AG09309 (cell line): ENCODE measurements at places on chromosomes 11 and 22.

GRCh38 chr11:39345834-39346442 is 2113.5 kb downstream of the LRRC4C start:
- DNase-seq: no peak

DNA sequence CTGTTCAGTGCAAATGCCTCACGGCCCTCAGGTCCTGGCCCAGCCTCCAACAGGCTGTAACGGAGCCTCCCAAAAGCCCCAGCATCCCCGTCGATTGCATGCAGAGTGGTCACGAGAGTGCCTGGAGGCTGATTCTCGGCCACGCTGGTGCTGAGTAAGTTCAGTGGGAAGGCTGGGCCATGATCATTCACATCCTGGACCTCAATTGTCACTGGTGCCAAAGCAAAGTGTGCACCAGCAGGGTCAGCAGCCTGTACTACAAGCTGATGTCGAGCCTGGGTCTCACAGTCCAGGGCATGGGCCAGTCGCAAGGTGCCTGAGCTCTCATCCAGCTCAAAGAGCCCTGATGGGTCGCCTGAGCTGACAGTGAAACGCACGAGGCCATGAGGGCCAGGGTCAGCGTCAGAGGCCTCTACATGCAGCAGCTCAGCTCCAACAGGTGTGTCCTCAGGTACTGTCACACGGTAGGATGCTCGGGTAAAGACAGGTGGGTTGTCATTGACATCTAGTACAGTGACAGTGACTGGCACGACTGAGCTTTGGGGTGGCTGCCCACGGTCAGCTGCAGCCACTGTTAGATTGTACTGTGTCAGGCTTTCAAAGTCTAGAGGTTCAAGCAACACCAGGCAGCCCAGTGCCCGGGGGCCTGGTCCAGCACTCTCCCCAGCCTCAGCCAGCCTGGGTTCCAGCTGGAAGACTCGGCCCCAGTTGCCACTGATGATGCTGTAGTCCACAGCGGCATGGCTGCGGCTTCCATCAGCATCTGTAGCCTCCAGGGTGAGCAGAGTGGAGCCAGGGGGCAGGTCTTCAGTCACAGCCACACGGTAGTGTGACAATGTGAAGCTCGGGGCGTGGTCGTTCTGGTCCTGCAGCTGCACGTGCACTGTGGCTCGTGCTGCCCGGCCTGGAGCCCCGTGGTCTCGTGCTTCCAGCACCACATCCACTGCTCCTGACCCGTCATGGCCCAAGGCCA is 4.5 kb upstream of the TPP1 start:
- no peak for DNase-seq

DNA sequence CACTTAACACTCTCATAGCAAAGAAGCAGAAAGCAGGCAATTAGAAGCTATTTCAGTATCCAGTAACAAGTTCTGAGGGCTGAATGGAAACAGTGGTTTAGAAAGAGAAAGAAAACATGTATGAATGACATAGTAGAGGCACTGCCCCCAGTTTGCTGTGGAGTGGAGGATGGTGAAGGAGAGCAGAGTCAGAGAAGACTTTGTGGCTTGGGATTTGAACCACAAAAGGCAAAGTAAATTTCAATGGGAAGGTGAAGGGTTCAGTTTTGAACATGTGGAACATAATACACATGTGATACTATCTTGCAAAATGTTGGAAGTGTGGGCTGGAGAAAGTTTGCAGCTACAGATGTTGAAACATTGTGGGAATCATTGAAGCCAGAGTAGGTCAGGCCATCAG is 81.4 kb downstream of the SNX19 start:
- DNase-seq: no peak

GRCh38 chr22:46739094-46739870 is 1.2 kb upstream of the CERK start:
- no peak for DNase-seq

- DNase-seq: peak; percentile 16
Observed at GRCh38 chr11:102564110-102564509, 33.6 kb upstream of the MMP7 start.

GRCh38 chr11:123956752-123957151 is 13.1 kb upstream of the OR6T1 start:
- no peak for DNase-seq

DNA sequence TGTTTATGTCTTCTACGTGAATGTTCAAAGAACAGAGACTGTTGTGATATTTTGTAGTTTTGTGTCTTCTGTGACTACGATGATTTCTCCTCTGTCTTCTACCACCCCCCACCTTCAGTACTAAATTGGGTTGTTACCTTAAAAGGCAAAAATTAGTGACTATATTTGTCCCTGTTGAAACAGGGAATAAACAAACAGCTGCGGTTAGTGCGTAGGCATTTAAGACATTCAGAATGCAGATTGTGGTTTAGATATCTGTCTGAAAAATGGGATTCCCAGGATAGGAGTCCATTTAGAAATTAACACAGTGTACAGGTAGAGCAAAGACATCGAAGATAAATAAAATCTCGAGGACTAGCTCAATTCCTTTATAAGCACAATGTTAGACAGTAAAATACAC is 15.6 kb upstream of the ARHGAP42 start:
- no peak for DNase-seq

GRCh38 chr22:21866833-21867527 is 465 bp downstream of the MAPK1 start:
- DNase-seq: no peak

GRCh38 chr11:120039039-120039438 is 98.9 kb downstream of the TRIM29 start:
- no peak for DNase-seq

DNA sequence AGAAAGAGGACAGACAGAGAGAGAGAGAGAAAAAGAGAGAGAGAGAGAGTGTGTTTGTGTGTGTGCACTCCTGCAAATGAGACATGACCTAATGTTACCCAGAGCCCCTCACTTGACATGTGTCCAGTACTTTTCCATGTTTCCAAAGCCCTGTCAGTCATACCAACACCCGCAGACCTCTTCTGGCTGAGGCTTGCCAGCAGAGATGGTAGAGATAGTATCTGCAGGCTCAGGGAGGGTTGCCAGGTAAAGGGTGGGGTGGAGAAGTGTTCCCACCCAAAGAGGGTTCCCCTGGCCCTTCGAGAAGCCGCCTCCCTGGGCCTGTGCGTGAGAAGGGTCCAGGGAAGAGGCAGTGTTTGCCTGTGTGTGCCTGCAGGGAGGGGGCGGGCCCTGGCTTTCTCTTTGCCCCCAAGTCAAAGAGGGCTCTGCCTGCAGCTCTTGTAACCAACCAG is 40.7 kb downstream of the POU2F3 start:
- DNase-seq: no peak

- DNase-seq: no peak
Observed at GRCh38 chr11:9525116-9525515, 48.4 kb upstream of the WEE1 start.

- DNase-seq: no peak
Observed at GRCh38 chr11:8814923-8815240, 96.1 kb upstream of the AKIP1 start.

DNA sequence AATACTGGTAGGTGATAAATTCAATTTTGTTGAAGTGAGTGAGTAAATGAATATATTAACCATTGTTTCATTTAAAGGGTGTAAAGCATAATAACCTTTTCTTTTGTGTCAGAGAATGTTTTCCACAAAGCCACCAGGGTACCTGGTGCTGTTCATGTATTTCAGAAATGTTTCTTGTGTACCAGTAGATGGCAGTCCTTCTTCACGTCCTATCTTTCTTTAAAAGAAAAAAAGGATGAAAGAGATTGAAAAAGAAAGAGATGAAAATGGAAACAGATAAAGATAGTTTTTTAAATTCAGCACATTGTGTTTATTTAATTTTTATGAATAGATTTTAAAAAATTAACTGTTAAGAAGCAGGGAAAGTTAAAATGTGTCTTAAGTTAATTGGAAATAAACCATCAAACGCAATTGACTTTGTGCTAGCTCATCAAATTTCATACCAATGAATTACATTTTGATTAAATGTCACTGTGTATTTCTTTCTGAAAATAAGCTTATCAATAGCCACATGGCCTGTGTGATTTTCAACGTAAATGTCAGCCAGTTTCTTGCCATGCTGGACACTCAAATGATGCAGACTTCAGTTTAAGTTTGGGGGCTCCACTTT is 65.5 kb upstream of the CHORDC1 start:
- no peak for DNase-seq

DNA sequence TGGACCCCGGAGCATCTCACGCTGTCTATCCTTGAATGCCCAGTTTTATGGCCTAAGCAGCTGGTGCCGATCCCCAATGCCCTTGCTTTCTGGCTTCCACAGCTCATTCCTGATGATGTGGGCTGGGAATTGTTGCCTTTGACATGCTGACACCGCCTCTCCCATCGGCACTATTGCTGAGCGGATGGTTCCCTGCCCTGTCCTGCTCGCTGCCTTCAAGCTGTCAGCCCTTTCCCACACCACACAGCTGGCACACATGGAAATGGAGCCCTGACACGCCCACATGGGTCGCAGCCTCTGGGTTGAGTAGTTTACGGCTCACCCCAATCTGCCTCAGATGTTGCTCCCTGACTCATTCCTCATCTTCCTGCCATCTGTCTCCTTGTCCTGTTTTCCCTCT is 110.2 kb upstream of the SESN3 start:
- DNase-seq: no peak

GRCh38 chr11:127334466-127334865 is 333.9 kb upstream of the KIRREL3 start:
- DNase-seq: no peak

- DNase-seq: no peak
Observed at GRCh38 chr11:16356057-16356760, at the start of gene SOX6. TSS of gene SOX6 (minus strand) at chr11:16356546. CDS start at chr11:16341248, 15,298 bp downstream.

- DNase-seq: no peak
Observed at GRCh38 chr22:24731761-24732160, 42.8 kb downstream of the PIWIL3 start.

DNA sequence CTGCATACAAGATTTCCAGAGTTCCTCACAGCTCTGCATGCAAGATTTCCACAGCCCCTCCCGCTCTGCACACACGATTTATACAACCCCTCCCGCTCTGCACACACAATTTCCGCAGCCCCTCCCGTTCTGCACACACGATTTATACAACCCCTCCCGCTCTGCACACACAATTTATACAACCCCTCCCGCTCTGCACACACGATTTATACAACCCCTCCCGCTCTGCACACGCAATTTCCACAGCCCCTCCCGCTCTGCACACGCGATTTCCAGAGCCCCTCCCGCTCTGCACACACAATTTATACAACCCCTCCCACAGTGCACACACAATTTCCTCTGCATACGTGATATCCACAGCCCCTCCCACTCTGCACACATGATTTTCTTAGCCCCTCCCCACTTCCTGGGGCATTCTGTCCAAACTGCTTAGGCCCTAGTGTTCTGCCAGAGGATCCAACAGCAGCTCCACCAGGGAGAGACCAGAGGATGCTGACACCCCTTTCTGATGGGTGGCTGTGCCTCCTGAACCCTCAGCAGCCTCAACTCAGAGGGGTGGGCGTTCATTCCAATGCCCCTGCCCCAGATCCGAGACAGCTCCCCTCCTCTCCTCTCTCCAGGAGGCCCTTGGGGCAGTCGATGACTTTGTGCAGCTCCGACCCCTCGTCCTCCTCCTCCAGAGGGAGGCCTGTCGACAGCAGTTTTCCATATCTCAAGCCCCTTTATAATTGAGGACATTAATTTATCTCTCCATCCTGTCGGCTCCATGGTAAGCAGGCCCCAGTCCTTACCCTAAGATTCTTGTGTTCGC is 671.7 kb downstream of the BRD1 start:
- no peak for DNase-seq

DNA sequence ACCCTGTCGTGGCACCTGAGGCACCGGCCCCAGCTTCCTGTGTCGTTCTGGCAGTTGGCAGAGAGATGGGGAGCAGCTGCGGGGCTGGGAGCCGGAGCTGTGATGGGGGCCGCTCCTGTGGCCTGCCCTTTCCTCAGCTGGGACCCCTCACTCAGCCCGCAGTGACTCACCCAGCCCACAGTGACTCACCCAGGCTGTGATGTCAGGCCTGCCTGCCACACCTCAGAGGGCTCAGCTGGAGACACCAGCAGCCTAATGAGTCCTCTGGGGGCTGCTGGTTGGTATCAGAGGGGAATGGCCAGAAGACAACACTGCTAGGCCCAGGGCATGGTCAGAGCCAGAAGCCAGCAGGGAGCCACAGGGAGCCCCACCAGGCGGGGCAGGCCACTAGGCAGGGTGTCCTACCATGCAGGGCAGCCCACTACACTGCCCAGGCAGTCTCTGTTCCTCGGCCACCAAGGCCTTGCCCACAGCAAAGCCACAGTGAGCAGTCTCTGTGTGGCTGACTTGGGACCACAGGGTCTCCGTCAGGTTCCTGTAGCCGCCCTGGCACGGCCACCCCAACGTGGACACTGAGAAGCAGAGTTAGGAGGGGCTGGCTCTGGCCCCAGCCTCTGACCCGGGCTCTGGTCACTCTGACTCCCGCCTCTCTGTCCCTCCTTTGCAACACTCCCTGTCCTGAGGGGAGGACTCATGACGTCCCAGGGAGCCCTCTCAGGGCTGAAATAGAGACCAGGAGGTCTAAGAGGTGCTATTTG is 4.2 kb upstream of the FXYD2 start:
- DNase-seq: no peak

- no peak for DNase-seq
Observed at GRCh38 chr11:66586136-66586535, 6.7 kb downstream of the CCDC87 start.

- no peak for DNase-seq
Observed at GRCh38 chr11:42249401-42249800, 789.9 kb upstream of the LRRC4C start.

DNA sequence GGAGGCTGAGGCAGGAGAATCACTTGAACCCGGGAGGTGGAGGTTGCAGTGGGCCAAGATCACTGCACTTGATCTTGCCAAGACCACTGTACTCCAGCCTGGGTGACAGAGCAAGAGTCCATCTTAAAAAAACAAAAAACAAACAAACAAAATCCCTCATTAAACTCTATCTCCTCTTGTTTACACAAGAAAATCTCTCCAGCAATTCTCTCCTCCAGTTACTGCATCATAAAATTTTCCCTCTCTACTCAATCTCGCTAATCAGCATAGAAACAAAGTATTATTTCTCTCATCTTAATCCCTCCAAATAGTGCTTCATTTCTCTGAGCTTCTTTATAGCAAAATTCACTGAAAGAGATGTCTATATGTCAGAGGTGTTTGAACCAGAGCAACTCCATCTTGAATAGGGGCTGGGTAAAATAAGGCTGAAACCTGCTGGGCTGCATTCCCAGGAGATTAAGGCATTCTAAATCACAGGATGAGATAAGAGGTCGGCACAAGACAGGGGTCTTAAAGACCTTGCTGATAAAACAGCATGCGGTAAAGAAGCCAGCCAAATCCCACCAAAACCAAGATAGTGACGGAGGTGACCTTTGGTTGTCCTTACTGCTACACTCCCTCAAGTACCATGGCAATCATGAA is 19.8 kb downstream of the MTMR2 start:
- DNase-seq: no peak

DNA sequence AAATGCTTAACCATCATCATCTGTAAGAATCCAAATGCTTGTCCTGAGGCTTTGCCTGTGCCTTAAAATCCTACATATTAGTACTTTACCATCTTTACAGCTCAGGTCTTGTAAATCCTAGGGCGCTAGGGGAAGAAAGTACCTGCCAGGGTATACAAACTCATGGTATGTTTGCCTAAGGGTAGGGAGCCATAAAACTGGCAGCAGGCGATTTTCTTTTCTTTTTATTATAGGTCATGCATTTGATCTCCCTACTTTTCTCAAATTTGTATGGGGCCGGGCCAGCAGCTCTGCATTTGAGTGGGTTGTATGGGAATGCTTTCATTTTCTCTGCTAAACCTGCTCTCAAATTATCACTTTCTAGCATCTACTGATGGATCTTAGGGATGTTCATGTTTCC is 24.0 kb upstream of the ZBED5 start:
- no peak for DNase-seq
